ENCODE measurements at places on chromosomes 16 and 17. TPM values are rescaled to one million over a fixed set of nuclear protein-coding genes. Genes with fewer than 3 reads are reported as not detected.

The GNGT2 gene
- 18.2 TPM for total RNA-seq

- peaks cover 13% of the 10 kb centered on the region for H3K27me3 ChIP-seq
- peaks cover 11% of the 10 kb centered on the region for H3K36me3 ChIP-seq
- no peaks in the 10 kb centered on the region for H3K4me1 ChIP-seq
- no peak overlapping the region for H3K4me3 ChIP-seq
- no peak overlapping the region for H3K27ac ChIP-seq
These were observed 11.5 kb downstream of the FAAP100 start for GRCh38 chr17:81540676-81541027.

DNA sequence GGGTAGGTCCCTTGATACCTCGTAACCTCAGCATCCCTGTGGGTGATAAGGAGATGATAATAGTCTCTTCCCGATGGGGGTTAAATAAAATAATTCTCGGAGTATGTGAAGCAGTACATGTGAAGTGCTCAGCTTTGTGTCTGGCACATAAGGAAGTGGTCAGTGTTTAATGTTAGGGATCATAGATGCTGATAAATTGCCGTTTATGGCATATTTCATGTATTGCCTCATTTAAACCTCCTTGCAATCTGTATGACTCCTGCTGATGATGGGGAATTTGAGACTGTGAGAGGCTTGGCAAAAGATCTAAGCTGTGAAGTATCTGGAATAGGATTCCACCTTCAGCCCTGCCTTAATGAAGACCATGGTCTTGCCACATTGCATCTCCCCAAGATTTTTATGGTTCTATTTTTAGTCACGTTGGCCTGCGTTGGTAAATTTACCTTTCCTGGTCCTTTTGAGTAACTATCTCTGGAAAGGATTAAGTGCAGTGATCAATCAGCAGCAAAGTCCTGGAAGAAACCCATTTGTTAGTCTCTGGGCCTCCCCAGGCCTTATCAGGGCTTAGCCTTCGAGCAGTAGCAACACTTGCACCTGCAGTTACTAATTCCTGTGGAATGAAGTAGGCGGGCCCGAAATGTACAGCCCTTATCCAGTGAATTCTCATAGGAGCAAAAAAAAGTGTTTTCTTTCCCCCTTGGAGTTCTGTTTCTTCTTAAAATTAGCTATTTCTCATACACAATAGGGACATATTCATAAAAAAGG lies 144.9 kb downstream of the WWOX start:
- H3K4me3 ChIP-seq = no peak overlapping the region
- H3K27me3 ChIP-seq = no peaks in the 10 kb centered on the region
- no peak overlapping the region for H3K27ac ChIP-seq
- DNase-seq = no peak
- H3K36me3 ChIP-seq = no peaks in the 10 kb centered on the region
- no peaks in the 10 kb centered on the region for H3K4me1 ChIP-seq

- peaks cover 9% of the 10 kb centered on the region for H3K27me3 ChIP-seq
- no peak for DNase-seq
- no peak overlapping the region for H3K4me3 ChIP-seq
- H3K4me1 ChIP-seq = no peaks in the 10 kb centered on the region
These were observed 25.1 kb downstream of the C1QTNF1 start for GRCh38 chr17:79048826-79049755.

- no peak for DNase-seq
- no peak overlapping the region for H3K4me3 ChIP-seq
- no peaks in the 10 kb centered on the region for H3K36me3 ChIP-seq
- no peak overlapping the region for H3K27ac ChIP-seq
- peaks cover 1% of the 10 kb centered on the region for H3K4me1 ChIP-seq
These were observed 61.2 kb upstream of the MPHOSPH6 start for GRCh38 chr16:82231008-82231787.
